ENCODE measurements at places on chromosomes 3 and 15.

- DNase-seq: no peak
Observed at GRCh38 chr15:77642793-77643430, 10.2 kb upstream of the LINGO1 start.

DNA sequence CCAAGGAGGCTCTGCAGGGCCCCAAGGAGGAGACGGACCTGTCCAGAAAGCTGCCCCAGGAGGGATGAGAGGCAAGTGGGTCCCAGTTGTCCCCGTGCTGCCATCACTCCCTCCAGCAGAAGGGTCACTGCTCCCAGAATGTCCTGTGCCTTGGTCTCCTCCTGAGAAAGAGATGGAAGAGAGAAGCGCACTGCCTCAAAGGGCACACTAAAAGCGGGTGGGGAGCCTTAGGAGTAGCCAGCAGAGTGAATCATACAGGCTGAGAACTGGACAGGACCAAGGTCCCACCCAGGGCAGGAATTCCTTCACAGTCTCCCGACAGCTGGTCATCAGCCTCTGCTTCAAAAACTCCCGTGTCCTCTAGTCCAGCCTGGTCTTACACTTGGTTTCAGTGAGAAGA lies 4.6 kb downstream of the THPO start:
- DNase-seq: no peak

DNA sequence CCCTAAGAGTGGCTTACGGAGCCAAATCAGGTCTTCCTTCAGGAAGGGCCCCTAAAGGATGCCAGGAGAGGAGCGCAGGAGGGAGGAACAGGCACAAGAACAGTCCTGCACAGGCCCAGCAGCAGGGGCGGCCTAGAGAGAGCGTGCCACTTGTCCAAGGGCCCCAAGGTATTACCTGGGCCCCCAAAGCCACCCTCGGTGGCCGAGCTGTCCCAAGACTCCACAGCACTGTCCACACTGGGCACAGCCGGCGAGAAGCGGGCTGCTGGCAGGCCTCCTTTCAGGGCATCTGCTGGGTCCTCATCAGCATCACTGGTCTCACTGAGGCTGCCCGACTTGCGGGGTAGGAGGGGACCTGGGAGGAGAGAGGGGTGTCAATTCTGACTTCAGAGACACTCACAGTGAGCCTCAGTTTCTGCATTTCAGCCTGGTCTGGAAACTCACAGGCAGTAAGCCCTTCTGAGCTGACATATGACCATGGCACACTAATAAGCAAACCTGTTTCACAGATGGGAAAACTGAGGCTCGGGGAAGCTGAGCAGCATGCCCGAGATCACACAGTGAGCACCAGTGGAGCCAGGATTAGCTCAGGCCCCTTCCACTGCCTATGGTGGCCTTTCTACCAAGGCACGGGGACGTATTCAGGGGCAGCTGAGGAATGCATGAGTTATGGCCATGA lies 33.4 kb downstream of the GRIP2 start:
- DNase-seq: no peak

DNA sequence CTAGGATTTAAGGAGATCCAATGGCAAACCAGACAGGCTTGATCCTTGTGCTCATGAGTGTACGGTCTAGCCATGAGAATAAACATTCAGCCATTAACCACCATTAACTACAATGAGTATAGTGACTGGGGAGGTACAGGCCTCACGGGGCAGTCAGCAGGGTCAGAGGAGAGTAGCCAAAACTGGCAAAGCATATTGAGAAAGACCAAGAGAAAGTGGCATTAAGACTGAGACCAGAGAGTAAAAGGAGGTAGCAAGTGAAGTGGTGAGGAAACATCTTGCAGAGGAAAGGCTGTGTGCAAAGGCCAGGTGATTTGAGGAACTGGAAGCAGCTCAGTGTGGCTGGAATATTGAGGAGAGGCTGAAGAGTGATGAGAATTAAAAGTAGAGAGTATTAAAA lies 407.2 kb upstream of the LMCD1 start:
- DNase-seq: no peak

DNA sequence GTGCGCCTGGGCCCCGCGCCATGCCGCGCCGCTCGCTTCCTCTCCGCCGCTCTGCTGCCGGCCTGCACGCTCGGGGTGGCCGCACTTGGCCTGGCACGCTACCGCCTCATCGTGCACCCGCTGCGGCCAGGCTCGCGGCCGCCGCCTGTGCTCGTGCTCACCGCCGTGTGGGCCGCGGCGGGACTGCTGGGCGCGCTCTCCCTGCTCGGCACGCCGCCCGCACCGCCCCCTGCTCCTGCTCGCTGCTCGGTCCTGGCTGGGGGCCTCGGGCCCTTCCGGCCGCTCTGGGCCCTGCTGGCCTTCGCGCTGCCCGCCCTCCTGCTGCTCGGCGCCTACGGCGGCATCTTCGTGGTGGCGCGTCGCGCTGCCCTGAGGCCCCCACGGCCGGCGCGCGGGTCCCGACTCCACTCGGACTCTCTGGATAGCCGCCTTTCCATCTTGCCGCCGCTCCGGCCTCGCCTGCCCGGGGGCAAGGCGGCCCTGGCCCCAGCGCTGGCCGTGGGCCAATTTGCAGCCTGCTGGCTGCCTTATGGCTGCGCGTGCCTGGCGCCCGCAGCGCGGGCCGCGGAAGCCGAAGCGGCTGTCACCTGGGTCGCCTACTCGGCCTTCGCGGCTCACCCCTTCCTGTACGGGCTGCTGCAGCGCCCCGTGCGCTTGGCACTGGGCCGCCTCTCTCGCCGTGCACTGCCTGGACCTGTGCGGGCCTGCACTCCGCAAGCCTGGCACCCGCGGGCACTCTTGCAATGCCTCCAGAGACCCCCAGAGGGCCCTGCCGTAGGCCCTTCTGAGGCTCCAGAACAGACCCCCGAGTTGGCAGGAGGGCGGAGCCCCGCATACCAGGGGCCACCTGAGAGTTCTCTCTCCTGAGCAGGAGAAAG lies 951 bp downstream of the GPR62 start:
- peak; percentile 85 for DNase-seq

DNA sequence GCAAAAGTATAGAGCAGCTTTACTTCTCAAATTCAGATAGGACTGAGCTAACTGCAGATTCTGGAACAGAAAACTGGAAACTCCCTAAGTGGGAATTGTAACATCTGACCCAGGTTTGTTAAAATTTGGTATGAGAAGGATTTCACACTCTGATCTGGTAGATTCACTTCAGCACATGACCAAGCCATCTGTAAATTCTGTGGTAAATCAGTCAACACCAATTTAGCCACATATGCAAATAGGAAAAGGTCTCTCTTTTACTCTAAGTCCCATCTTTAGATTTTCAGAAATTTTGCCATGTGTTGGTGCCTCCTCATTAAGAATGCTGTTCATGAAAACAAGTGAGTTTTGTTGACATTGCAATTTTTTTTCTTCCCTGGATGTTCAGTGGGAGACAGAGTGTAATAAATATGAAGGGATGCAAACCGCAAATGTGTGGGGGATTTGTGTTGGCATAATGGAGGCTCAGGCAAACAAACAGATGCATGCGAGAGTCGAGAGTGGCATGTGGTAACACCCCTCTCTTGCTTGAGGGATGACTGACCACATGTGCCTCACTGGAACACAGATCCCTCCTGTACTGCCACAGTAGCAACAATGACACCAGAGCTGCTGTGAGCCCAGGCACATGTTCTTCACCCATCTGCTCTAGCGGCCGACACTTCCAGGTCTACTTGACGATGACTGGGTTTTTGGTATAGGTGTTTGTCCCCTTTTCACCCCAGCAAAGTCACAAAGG lies 146.6 kb downstream of the FEZF2 start:
- no peak for DNase-seq

DNA sequence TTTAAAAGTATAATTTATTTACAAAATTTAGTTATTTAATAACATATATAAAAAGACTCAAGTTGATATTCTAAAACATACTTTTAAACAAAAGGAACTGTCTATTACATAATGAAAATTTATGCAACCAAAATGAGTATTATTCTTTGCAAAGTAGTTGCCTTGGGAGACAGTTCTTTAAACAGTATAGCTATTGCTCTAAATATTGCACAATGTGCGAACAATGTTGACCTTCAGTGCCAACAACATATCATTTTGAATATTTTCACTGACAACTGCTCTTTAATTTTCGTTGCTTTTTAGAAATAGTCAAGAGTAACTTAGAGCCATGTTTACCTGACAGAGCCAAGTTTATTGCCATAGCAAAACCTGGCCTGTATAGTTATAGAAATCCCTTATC lies 124.9 kb downstream of the ZBTB20 start:
- no peak for DNase-seq

DNA sequence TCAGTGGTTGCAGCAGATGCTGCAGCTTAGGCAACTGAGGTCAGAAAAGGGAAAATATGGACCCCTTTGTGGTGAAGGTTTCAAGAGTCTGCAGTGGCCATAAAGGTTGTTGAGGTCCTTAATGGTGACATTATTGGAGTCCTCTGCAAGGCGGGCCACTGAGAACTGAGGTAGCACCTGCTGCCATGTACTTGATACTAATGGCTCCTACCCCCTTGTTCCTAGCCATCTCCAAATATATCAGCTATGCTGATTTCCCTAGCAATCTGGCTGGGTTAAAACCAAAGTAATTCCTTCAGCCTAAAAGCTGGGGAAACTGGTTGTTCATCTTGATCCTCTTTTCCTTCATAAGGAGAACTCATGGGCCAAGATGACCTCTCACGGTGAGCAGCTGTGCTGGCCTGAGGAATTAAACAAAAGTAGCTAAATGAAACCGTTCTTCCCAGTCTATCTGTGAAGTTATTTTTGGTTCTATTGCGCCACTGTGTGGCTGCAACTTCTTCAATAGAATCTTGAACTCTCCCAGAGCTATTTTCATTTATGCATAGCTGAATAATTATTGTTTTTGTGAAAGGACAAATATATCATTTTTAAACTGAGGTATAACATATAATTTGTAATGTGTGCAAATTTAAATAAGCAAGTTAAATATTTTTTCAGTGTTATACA lies 76.1 kb upstream of the PLSCR4 start:
- no peak for DNase-seq

- peak; percentile 71 for DNase-seq
Observed at GRCh38 chr15:100785181-100786138, 94.2 kb upstream of the ALDH1A3 start.
